ENCODE measurements at places on chromosomes 7 and 10.

- no peak for DNase-seq
Observed at GRCh38 chr10:13858709-13859108, 271.9 kb downstream of the PRPF18 start.

DNA sequence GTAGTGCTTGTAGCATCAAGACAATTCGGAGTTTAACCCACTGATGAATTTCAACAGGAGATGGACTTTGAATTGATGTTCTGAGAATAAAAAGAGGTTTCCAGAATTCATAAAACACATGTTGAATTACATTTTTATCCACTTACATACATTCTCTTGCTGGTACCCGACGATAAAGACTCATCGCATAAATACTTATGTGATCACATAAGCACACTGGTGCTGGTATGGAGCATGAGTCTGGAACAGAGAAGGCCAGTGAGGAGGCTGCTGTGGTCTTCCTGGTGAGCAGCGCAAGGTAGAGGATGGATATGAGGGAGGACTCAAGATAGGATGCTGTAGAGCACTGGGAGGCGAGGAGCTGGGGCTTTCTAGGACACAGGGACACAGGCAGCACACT lies 109.0 kb downstream of the RNF216 start:
- DNase-seq: no peak

DNA sequence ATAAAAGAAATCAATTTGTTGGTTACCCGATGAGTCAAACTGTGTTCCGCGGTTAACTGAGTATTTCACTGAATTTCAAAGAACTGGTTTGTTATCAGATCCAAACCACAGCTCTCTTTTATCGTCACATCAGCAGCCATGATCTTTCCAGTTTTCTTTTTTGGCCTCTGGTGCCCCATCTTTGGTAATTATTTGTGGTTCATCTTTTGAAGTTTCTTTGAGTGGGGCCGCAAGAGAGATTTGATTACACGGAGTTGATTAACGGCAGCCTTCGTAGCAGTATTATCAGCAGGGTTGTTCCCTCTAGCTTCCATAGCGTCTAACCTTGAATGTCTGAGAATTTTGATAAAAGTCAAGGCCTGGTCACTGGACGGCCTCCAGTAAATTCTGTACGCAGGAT lies 154.9 kb upstream of the TNRC18 start:
- no peak for DNase-seq

GRCh38 chr10:129122846-129123245 lies 344.2 kb upstream of the MGMT start:
- DNase-seq: no peak

DNA sequence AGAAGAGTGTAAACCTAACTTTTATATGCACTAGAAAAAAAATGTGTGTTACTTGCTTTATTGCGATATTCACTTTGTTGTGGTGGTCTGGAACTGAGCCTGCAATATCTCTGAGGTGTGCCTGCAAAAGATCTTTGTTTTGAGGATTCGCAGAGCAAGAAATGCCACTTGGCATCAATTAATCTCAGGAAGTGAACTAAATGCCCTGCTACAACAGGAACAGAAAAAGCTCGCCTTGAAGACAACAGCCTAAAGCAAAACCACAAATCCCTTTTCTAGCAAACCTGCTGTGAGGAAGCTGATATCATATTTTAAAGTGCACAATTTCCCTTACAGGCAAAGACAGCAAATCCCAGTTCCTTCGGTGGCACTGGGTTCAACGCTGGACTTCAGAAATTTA lies 675.8 kb downstream of the KCNMA1 start:
- no peak for DNase-seq

DNA sequence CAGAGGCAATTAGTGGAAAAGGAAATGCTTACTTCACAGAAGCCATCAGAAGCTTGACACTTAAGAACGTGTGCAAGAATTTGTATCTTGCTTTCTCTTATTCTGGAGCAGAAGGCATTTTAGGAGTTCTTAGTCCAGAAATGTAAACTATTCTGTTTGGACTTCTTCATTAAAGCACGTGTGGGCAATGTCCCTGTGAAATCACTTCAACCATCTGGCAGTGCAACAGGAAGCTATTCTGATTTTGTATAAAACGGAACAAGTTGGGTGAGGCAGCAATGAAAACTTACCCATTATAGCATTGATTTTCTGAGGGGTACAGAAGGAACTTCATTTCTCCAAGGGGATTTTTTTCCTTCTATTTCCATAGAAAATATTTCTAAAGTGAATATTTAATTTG lies 21.3 kb upstream of the ARHGAP21 start:
- DNase-seq: no peak

DNA sequence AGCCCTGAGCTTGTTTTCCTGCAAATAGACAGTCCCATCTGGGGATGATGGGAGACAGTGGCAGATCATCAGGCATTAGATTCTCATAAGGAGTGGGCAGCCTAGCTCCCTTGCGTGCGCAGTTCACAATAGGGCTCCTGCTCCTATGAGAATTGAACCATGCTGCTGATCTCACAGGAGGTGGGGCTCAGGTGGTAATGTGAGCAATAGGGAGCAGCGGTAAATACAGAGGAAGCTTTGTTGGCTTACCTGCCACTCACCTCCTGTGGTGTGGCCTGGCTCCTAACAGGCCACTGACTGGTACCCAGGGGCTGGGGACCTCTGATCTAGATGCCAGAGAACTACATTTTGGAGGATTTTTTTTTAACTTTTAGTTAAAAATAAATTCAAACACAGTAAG lies 434.8 kb upstream of the MKI67 start:
- DNase-seq: no peak

DNA sequence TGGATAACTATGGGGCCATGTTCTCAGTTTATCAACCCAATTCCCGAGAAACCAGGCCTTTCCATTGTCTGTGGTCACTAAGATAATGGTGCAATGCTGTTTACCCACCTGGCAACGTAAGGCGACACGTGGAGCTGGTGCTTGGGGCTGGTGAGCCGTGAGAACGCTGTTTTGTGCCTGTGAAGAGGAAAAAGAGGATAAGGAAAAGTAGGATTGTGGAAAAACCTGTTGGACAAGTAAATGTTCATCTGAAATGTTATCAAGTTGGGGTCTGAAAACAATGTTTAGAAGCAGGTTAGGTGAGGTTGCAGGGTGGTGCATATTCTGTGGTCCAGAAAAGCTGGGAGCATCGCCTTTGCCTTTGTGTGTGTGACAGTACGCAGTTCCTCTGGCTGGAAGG lies 88.5 kb downstream of the PPP1R17 start:
- no peak for DNase-seq

- no peak for DNase-seq
Observed at GRCh38 chr10:101682172-101682825, 12.7 kb downstream of the FBXW4 start.

- no peak for DNase-seq
Observed at GRCh38 chr10:111004016-111004415, 72.8 kb upstream of the ADRA2A start.

DNA sequence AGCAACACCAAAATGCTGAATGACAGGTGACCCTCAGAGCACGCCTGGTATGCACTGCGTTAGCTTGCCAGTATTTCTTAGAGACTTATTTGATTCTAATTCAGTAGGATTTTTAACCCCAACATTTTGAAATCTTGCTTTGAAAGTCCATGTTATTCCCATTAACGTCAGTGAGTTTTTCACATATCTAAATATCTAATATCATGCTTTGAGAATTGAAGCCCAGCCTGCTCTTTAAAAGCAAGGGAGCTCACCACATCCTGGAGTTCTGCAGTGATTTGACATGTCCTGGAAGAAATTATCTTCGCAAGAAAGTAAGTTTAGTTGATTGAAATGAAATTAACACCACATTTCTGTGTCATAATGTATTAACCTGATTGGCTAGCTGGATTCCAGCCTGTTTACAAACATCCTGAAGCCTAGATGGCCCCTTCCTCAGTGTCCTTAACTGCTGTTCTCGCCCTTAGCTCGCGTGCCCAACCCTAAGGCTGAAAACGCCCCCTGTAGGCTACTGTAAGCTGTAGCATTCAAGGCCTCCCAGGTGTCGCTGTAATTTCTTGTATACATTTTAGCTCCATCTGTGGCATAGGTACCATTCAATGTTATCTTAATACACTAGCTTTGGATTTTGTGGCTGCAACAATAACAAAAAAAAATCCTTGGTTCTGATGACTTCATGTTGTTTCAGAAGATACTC lies 191.5 kb downstream of the MGMT start:
- DNase-seq: no peak

- DNase-seq: no peak
Observed at GRCh38 chr7:129678606-129679005, 67.1 kb downstream of the NRF1 start.

DNA sequence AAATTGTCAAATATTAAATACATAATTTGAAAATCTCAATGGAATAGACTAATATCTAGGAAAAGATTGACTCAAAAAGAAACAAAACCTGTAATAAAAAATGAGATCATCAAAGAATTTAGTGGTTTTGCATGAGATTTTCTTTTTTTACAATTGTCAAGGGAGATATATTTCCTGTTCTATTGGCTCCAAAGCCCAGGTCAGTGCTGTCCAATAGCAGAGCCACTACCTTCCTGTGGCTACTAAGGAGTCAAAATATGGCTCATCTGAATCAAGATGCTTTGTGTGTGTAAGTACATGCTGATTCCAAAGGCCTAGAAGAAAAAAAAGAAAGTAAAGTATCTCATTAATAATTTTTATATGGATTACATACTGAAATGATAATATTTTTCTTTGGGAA lies 191.9 kb downstream of the C7orf25 start:
- DNase-seq: no peak

GRCh38 chr10:53396876-53397275 lies 624.3 kb upstream of the MBL2 start:
- no peak for DNase-seq

DNA sequence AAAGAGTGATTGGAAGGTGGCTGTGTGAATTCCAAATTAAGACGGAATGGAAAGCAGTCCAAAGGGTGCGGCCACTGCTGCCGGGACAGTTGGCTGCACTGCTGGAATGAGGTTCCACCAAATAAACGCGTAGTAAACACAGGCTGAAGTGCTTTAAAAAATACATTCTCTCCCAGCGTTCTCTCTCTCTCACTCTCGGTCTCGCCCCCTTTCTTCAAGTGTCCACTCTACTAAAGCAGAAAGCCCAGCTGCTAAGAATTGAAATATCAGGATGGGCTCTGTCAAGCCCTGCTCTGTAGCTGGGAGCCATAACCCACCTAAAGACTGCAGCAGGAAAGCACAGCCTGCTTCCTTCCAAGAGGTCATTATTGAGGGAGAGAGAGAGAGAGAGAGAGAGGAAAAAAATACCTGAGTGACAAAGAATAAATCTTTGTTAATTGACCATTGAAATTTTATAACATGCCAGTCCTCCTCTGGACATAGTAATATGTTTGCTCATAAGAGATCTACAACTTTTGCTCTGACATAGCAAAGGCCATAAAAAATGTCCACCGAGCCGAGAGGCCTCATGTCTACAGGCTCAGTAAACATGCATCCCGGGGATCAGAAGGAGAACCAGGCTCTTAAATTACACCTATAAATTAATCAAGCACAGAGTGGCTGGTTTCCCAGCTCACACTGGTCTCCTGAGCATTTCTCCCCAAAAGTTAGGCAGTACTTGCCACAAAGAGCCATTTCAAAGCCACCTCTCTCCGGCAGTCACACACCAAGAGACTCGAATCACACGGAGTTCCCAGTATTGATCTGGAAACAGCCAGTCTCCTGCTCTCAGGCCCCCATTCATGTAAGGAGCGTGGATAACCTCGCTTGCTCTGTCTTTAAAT lies 72.8 kb downstream of the FGFR2 start:
- no peak for DNase-seq

- DNase-seq: no peak
Observed at GRCh38 chr7:134778941-134779740, at the start of gene CALD1. Gene CALD1 (plus strand): TSS chr7:134779634. CDS start chr7:134867734, 88,100 bp downstream.

DNA sequence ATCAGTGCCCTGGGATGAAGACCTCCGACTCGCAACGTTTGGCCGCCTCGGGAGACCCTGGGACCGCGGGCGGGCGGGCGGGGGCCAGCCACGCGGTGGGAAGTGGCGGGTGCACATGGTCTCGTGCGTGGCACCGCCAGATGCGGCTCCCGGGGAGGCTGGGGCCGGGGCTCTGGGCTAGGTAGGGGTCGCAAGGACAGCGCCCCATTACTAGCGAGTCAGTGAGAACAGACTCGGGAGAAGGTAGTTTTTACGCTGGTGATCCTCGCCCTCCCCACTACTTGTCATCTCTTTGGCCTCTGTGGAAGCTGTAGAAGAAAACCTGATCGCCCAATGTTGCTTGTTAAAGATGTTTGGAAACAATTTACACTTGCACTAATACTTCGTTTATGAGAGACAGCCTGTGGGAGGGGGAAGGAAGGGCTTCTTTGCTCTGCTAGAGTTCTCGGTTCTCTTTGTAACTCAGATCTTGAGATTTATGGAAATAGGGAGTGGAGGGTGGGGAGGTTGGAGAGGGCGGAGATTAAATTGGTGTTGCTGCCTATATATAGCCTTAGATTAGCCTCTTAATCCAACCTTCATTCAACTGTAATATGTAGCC lies 591 bp downstream of the BZW2 start:
- DNase-seq: no peak

DNA sequence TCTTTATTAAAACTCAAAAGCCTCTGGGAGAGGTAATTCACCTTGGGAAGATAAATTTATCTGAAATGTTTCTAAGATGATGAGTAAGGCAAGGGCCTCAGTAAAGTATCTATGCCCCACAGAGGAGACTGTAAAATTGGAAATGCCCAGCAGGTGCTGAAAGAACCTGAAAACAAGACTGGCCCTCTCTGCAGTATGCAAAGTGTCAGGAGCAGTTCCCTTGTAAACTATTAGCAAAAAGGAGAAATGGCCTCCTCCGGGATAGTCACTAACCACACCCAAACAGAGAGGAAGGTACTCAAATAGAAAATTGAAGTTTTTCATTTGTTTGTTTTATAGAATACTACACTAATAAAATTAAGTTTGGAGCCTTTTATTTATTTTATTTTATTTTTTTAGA lies 81.2 kb downstream of the FZD1 start:
- no peak for DNase-seq

GRCh38 chr7:112422842-112423496 lies 27.3 kb upstream of the IFRD1 start:
- DNase-seq: no peak

DNA sequence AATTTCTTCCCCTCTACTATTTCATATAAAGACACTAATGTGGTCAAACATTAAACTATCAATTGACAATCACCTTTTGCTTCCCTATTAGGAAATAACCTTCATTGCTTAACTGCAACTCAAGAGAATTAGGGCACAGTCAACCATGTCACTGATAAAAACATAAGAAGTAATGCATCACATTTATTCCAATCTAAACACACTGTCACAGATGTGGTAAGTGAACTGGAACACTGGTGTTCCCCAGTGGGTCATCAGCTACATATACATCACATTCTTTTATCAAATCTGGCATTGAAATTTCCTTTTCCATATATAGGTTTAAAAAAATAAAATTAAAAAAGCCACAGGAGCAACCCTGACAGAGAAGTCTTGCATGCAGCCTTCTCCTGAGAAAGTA lies 3.7 kb downstream of the TRIL start:
- DNase-seq: no peak
